ENCODE measurements at places on chromosomes 5 and 9.

DNA sequence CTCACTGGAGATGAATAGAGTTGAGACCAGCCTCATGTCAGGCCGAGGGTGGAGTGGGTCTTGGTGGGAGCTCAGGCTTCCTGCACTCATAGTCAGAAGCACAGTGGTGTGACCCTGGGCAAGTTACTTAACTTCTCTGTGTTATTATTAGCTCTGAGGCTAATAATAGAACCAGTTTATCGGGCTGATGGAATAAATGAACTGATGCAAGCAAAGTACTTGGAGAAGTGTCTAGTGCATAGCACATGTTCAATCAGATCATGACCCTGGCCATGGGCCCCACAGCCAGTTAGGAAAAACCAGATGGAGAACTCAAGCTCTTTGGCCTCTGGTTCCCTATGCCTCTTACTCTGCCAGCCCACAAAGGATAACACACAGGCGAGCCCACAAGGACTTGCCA, 45.3 kb upstream of the OSMR start:
- no peak for DNase-seq

- no peak for DNase-seq
These were observed 244.3 kb upstream of the WWC1 start for GRCh38 chr5:168047043-168047668.

DNA sequence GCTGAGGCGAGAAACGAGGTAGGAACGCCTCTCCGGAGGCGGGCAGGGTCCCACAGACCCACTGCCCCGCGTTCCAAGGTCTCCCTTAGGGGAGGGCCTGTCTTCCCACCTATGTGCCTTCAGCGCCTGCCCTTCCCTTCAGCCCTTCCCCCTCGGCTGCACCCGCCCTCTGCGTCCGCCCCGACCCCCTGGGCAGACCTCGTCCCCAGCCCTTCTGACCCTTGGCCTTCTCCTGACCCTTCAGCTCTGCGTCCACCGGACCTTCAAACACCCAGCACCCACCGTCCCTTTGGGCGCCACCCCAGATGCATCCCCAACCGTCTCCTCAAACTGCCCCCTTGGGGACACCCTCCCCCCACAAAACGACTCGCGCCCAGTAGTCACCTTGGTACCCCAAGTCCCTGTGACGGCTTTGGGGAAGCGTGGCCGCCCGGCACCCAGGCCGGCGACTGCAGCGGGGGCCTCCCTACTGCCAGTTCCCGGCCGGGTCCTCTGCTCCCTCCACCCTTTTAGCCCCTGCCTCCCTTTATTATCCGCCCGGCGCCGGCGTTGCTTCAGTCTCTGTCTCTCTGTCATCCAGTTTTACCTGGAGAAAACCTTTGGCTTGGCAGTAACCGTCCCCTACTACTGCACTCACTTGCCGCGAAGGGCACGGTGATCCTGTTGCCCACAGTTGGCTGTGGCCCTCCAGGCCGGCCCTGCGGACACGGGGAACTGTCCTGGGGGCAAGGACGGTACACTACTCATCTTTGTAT, 421 bp downstream of the RUSC2 start:
- no peak for DNase-seq

- no peak for DNase-seq
These were observed 556 bp downstream of the MTREX start for GRCh38 chr5:55308254-55308836.

DNA sequence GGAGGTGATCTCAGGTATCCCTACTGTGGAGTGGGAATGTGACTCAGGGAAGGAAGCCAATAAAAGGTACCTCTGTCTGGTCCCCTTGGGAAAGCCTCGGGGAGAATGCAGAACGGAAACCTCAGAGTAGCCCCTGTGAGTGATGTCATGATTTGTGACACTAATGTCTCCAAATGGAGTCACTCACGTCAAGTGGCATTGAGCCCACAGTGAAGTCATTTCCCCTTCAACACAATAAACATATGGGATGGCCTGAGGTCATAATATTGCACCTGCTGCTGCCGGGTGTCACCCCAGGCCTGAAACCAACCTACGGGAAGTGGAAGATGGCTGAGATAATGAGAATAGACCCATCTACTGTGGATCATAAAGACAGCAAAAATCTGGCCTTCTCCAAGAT, 75.9 kb upstream of the GOLM1 start:
- DNase-seq: no peak

DNA sequence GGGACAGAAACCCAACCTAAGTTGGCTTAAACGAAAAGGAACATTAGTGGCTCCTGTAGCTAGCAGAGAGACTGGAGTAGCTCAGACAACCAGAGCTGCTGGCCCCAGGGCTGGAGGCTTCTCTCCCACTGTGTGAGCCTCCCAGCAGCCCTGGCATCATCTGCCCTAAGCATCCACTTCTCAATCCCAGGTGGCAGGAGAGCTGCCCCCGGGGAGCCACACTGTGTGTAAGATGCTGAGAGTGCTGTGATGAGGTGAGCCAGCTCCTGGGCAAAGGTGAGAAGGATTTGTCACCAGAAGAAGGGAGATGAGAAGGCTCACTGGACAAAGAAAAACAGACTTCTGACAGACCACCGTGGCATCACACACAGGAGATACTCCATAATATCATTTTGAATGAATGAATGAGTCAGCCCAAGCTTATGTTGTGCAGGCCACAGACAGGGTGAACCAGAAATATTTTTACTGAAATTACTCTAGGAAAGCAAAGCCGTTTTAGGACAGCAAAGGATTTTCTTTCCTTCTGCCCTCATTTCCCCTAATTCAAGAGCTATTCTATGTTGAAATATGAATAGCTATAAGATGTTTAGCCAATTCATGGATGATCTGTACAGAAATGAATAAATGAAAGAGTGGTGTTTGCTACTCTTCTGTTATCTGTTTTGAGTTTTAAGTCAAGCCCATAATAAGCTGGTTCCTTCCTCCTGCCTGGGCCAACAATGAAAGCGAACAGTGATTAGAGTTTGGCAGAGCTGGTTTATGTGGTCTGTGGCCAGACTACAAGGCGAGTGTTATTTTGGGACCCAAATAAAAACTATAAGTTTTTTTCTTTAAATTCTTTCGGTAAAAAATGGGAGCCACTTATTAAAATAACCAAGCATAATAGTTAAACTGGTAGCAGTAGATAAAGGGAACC, 57.4 kb upstream of the ECM2 start:
- no peak for DNase-seq

GRCh38 chr9:129317179-129318011, 139.3 kb upstream of the IER5L start:
- DNase-seq: no peak

GRCh38 chr9:136693490-136694162, 6.4 kb upstream of the AGPAT2 start:
- DNase-seq: no peak

GRCh38 chr5:55820488-55820887, 30.7 kb upstream of the IL31RA start:
- DNase-seq: no peak

Data from stimulated activated CD8-positive, alpha-beta memory T cell treated with anti-CD3 and anti-CD28 coated beads, Interleukin-7, amount 100 ng/mL, for 1 hour (primary cell).